Smooth muscle cell of the umbilical artery (primary cell): ENCODE measurements at places on chromosomes 3 and 15. TPM values are rescaled to one million over a fixed set of nuclear protein-coding genes. Genes with fewer than 3 reads are reported as not detected.

MIX23 gene
- total RNA-seq = 26.1 and 26.5 TPM in 2 replicates

TJP1 gene
- total RNA-seq = 50.5 and 96.1 TPM in 2 replicates

RCN2 gene
- total RNA-seq = 132 and 138 TPM in 2 replicates

CLDN18 gene
- not detected in 2 replicates for total RNA-seq

SPINK8 gene
- total RNA-seq = not detected in 2 replicates

GMPS gene
- 51.1 and 91.3 TPM in 2 replicates for total RNA-seq

RTP3 gene
- not detected in 2 replicates for total RNA-seq

TRH gene
- total RNA-seq = not detected in 2 replicates

APH1B gene
- 11.0 and 16.0 TPM in 2 replicates for total RNA-seq

BFSP2 gene
- total RNA-seq = not detected in 2 replicates
